NCI-H1417 treated with DMSO at 0.1 percent for 48 hours (cell line): ENCODE measurements at places on chromosomes 16 and 17.

GRCh38 chr16:69481901-69482341 is 57.5 kb downstream of the CYB5B start:
- no peak for DNase-seq

GRCh38 chr17:77494664-77495435 is 354.1 kb downstream of the SEC14L1 start:
- DNase-seq = no peak

GRCh38 chr16:25052151-25052511 is 37.0 kb upstream of the ARHGAP17 start:
- DNase-seq = no peak

GRCh38 chr16:28589069-28589468 is 7.8 kb downstream of the SULT1A2 start:
- no peak for DNase-seq

DNA sequence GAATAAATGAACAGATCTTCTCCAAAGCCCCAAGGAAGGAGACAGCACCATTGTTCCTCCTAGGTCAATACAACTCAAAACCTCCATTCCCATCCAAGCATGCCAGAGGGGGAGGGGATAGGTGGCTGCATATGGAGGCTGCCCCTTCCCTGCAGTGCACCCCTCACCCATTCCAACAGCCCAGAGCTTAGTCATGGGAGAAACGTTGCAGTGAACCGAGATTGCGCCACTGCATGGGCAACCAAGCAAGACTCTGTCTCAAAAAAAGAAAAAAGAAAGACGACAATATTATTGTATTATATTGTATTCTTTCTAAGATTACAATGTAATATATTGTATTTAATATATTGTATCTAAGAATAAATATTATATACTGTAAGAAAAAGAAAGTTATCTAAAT is 36.4 kb upstream of the CD300E start:
- no peak for DNase-seq
